T-helper 17 cell (primary cell): ENCODE measurements at places on chromosomes 11 and 22. TPM values are rescaled to one million over a fixed set of nuclear protein-coding genes. Genes with fewer than 3 reads are reported as not detected.
A peak's percentile ranks its signal among the peaks of the same experiment; 100 is the strongest.

RBMXL2 gene
- not detected for total RNA-seq

ALDH3B1 gene
- 1.1 TPM for total RNA-seq

AASDHPPT gene
- 18.9 TPM for total RNA-seq

DNA sequence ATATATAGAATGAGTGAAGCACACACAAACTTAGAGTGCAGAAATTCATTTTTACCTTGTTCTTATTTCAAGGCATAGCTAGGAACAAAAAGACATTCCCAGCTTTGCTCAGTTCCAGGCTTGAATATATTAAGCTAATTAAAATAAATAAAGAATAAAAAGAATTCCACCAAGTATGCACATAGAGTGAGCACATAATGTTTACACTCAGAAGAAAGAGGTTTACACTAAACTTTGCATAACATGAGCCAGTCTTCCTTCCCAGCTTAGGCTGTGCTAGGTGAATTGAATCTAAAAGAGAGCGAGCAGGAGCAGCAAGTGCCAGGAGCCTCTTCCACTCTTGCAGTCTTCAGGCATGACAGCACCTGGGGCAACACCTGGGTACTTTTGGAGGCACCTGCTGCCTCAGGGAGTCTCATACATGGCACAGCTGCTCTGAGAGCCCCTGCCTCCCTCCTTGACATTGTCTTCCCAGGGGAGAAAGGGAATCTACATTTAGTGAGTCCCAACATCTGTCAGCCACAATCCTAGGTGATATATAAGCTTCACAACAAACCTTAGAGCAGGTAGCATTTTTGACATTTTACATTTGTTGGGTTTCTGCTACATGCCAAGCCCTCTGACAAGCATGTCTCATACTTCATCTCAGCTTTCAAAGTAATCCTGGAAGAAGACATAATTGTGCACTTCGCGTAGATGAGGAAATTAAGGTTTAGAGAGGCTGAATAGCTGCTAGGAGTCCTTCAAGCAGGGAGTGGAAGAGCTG lies 732.7 kb upstream of the TENM4 start:
- no peaks in the 10 kb centered on the region for H3K4me1 ChIP-seq
- DNase-seq, result no peak
- no peak overlapping the region for H3K27ac ChIP-seq
- H3K36me3 ChIP-seq, result no peaks in the 10 kb centered on the region
- no peak overlapping the region for H3K4me3 ChIP-seq

DNA sequence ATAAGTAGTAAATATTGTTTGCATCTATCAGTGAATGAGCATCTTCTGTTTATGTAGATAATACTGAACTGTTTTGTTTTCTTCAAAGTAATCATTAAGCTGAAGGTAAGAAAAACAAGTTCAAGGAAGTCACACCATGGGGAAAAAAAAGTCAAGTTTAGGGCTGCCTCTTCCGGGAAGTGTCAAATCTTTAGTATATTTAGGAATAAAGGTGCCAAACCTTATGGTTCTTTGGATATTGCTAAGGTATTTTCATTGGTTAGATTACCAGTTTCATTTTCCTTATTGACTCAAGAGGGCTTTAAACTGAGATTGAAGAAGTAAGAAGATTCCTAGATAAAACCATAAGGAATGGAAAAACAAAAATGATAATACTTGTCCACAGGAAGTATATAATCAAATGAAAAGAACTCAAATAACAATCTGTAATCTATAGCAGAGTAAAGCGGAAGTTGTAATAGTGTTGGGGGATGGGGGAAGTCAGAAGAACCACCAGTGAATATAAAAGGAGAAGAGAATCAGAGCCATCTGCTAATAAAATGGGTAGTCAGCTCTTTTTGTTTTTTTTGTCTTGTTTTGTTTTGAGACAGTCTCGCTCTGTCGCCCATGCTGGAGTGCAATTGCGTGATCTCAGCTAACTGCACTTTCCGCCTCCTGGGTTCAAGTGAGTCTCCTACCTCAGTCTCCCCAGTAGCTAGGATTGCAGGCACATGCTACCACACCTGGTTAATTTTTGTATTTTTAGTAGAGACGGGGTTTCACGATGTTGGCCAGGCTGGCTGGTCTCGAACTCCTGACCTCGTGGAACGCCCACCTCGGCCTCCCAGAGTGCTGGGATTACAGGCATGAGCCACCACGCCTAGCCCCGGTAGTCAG lies 2.3 kb downstream of the ATM start:
- no peak for DNase-seq
- peaks cover 45% of the 10 kb centered on the region for H3K4me1 ChIP-seq
- H3K27ac ChIP-seq, result no peak overlapping the region
- peaks cover 5% of the 10 kb centered on the region for H3K36me3 ChIP-seq
- H3K4me3 ChIP-seq, result no peak overlapping the region

GRCh38 chr11:69161117-69161407 lies 5.3 kb downstream of the SMIM38 start:
- no peak overlapping the region for H3K4me3 ChIP-seq
- peaks cover 43% of the 10 kb centered on the region for H3K27me3 ChIP-seq
- H3K27ac ChIP-seq, result no peak overlapping the region
- H3K4me1 ChIP-seq, result no peaks in the 10 kb centered on the region
- H3K36me3 ChIP-seq, result no peaks in the 10 kb centered on the region
- no peak for DNase-seq

DNA sequence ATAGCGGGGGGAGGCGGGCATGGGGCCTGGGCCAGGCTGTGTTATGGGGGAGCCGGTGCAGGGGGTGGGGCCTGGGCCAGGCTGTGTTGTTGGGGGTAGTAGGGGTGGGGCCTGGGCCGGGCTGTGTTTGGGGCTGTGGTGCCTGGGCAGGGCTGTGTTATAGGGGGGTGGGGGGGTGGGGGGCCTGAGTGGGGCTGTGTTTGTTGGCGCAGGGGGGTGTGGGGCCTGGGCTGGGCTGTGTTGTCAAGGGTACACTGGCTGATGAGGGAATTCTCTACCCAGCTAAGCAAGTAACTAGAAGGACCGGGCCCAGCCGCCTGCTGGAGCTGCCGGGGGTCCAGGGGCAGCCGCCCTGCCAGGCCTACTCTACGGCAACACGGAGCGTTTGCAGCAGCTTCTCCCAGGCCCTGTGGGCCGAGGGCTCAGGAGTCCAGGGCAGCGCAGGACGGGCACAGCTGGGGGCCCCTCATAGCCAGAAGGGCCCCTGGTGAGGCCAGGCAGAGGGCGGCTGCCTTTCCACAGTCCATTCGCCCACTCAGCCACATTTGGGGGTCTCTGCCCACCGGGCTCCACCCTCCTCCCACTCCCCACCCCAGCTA lies 10.1 kb upstream of the PIM3 start:
- DNase-seq, result no peak
- peaks cover 4% of the 10 kb centered on the region for H3K4me1 ChIP-seq
- no peak overlapping the region for H3K27ac ChIP-seq

- peak; percentile 22 for DNase-seq
- H3K36me3 ChIP-seq, result peaks cover 10% of the 10 kb centered on the region
- H3K27me3 ChIP-seq, result peaks cover 62% of the 10 kb centered on the region
- no peak overlapping the region for H3K27ac ChIP-seq
- H3K4me3 ChIP-seq, result peak overlapping the region; percentile 89
These were observed 38.0 kb upstream of the TBCEL start for GRCh38 chr11:120985718-120986569.
